ENCODE measurements at places on chromosomes 1 and 21. TPM values are rescaled to one million over a fixed set of nuclear protein-coding genes. Genes with fewer than 3 reads are reported as not detected.

GRCh38 chr21:37627074-37627473, 260.5 kb downstream of the DYRK1A start:
- DNase-seq = no peak

DNA sequence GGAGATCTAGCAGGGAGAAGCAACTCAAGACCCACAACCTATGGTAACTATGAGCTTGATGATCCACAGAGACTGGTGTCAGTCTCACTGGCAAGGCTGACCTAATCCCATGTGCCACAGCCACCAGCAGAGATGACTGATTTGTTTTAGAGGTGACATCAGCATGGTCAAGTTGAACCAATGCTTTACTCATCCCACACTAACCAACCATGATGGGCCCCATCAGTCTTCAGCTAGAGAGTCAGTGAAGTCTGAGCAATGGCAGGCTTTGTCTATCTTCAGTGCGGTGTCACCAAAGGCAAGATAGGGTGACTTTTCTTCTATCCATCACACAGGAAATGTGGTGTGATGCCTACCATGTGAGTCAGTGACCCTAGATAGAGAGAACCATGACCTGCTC, 1470.7 kb downstream of the NCAM2 start:
- DNase-seq = no peak

- DNase-seq = no peak
Observed at GRCh38 chr1:200676829-200677228, 7.1 kb upstream of the DDX59 start.

DNA sequence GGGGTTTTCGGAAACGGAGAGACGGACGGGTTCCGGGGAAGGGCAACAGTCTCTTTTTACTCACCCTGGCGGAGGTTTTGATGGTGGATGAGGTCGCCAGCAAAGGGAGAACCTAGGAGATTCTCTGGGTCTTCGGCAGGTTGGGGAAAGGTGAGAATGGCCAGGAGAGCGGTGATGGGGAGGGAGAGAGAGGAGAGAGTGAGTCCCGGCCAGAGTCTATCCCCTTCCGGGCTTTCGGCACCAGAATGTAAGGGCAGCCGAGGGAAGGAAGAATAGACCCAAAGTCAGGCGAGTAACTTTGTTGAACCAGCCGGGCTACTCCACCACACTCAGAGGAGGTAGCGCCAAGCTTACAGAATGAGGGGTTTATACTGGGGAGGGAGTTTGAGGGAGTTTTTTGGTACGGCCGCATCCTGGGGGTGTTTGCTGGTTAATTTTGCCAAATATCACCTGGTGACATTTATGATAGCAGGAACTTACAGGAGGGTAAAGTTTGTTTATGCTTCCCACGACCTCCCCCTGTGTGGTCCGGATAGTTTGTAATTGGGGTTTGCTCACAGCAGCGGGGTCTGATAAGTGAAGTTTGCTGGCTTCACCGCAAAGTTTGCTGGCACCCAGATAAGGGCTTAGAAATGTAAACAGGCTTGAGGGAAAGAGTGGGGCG, 141.1 kb upstream of the ETV3 start:
- no peak for DNase-seq

DNA sequence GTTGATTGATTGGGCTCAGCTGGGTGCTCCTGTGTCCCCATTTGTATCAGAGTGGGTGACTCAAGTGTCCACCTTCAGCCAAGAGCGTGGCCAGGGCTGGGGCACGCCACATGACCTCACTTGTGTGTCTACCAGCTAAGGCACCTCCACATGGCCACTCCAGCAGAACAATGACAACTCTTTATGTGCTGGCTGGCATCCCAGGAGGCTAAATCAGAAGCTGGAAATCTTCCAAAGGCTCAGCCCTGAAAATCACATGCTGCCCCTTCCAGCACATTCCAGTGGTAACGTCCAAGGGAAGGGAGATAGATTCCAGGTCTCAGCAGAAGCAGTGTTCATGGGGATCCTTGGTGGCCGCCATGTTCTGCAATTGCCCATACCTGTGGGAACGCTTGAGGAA, 585.5 kb downstream of the AJAP1 start:
- no peak for DNase-seq

DNA sequence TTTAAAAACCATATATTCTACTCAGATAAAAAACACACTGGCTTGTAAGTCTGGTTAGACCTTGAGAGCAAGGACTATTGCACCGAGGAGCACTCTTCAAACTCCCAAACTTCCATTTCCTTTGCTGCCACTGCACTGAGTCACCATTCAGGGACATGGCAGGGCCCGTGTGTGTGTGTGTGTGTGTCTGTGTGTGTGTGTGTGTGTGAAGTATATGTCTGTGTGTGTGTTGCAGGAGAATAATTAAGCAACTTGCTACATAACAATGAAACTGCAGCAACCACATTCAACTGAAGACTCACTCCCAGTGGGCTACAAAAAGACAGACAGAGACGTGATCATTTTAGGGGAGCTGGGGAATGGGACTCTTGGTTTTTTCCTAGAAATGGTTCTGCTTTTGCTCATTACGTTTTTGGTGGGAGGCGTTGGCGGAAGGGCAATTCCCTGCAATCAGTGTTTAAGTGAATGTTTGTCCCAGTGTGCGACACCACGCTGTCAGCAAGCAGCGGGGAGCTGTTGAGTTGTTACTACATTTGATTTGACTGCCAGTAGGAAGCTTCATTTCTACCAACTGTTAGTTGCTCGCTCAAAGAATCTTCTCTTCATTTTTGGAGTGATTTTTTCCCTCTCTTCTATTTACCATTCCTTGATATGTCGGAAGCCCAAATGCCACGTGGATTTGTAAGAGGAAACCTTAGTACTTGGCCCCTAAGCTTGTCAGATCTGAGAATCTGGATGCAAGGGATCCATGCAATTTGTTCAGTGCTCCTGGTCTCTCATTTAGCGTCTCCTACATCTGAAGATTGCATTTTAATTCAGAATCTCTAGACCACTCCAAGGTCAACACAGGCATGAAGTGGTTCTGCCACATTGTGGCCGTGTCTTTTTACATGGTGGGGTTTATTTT, 36.1 kb downstream of the ESRRG start:
- DNase-seq = peak; percentile 34

DNA sequence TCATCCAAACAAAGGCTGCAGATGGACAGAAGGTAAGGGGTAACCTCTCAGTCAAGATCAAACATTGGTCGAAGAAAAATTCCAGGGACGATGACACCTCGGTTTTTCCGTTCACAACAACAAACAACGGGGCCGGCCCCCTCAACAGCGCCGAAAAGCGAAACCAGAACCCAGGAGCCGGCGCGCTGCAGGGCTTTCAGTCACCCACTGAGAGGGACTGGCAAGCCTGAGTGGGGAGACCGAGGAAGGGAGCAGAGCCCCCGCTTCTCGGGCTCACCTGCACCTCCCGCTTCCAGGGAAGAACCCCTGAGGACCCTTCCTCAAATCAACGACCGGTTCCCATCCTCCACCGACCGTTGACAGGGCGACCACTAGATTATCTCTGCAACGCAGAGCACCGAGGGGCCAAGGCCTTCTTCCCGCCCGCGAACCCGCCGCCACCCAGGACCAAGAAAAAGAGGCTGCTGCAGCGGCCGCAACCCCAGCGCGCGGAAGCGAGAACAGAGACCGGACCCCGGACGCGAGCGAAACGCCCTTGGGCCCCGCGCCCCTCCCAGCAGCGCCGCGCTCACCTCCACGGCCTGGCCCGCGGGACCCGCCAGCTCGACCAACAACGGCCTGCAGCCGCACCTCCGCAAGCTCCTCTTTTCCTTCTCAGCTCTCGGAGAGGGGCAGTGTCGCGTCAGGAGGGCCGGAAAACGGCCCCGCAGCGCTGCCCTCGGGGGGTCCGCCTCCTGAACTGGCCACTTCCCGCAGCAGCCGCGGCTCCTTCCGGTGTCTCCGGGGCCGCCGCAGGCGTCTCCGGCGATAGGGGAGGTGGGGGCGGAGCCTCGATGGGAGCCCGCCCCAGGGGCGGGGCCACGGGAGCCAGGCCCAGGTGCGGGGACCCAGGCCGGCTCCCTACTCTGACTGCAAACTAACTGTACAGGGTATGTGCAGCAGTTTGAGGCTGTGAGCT, at the start of gene USP33:
USP33 (minus strand) TSS at position 782 of the 958 bp plus-strand sequence. CDS start 18,155 bp downstream, outside the sequence.
- DNase-seq = peak; percentile 84

DNA sequence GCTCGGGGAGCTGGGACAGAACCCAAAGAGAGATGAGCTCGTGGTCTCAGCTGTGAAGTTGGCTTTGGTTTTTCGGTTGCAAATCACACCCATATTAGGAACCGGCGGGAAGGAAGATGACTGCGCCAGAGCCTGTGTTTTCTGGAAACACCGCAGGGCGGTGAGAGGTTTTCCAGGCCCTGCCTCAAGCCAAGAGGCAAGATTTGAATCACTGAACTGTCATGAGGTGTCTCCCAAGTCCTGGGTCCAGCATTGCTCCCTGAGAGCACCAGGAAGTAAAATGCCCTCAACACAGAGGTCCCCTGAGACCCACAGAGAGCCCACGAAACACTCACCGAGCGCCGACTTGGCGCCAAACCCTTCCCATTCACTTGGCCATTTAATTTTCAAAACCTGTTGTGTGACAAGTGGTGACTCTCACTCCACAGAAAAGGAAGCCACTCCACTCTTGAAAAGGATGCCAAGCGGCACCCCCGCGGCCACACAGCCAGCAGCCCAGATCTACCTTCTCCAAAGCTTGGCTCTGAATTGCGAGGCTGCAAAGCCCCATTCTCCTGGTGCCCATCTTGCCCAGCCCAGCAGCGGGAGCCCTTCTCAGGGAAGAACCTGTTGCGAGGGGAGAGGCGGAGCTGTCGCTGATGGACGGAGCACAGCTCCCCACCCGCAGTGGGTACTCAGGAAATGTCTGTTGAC, 99.0 kb upstream of the RUNX3 start:
- no peak for DNase-seq

DNA sequence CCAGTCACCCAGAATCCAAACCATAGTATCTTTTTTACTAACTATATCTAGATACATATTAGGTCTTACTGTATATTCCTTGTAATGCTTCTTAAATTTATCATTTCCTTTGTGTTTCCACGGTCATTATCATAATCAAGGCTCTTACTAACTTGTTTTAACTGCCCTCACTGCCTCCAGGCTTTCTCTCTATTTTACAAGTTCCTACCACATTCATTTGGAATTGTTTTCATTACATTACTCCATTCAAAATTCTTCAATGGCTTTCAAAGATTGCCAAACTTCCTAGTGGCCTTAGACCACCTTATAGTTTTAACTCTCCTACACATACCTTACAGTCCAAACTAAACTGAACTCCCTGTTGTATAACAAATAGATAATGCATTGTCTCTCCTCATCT, 6.3 kb downstream of the HFM1 start:
- no peak for DNase-seq

- DNase-seq = no peak
Observed at GRCh38 chr1:961132-961669, 817 bp downstream of the KLHL17 start.

The VPS72 gene
- total RNA-seq = 106 TPM

The RIMKLA gene
- total RNA-seq = not detected

The DENND2D gene
- total RNA-seq = 6.0 TPM

The CELA3B gene
- not detected for total RNA-seq
